ENCODE measurements at places on chromosomes 1 and 21.

- no peak for DNase-seq
Observed at GRCh38 chr1:205246351-205247119, 18.8 kb downstream of the TMCC2 start.

DNA sequence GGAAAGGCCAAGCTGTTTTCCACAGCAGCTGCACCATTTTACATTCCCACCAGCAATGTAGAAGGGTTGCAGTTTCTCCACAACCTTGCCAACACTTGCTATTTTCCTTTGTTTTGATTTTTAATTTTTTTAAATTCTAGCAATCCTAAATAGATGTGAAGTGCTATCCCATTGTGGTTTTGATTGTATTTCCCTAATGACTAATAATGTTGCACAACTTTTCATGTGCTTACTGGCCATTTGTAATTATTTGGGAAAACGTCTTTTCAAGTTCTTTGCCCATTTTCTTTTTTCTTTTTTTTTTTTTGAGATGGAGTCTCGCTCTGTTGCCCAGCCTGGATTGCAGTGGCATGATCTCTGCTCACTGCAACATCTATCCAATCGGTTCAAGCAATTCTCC lies 53.9 kb downstream of the VCAM1 start:
- no peak for DNase-seq

DNA sequence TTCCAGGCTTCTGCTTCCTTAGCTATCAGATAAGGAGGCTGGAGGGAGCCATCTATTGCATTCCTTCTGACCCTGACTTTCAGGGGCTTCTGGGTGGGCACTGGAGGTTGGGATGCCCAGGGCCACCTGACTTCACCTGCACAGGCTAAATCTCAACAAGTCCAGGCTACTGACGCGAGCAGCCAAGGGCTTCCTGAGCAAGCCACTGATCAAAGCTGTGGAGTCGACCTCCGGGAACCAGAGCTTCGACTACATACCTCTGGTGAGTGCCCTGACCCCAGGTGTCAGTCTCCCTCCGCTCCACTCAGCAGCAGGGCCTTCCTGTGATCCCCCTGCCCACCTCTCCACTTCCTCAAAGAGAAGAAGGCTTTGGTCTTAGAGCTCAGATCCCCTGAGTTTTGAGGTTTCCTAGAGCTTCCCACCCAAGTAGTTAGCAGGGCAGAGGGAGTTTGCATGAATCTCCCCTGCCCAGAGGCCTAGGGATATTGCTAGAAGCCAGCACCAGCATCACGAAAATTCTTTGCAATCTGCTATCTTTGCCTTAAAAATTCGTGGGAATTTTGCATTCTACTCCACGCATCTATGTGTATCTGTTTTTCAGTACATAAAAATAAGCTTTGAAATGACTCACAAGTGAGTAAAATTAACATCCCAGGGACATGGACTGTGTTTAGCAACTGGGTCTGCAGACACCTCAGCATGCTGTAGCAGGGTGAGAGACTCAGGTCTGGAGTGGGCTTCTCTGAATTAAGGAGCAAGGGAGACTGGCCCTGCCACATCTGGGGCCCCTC lies 61.4 kb downstream of the VWA5B1 start:
- no peak for DNase-seq

DNA sequence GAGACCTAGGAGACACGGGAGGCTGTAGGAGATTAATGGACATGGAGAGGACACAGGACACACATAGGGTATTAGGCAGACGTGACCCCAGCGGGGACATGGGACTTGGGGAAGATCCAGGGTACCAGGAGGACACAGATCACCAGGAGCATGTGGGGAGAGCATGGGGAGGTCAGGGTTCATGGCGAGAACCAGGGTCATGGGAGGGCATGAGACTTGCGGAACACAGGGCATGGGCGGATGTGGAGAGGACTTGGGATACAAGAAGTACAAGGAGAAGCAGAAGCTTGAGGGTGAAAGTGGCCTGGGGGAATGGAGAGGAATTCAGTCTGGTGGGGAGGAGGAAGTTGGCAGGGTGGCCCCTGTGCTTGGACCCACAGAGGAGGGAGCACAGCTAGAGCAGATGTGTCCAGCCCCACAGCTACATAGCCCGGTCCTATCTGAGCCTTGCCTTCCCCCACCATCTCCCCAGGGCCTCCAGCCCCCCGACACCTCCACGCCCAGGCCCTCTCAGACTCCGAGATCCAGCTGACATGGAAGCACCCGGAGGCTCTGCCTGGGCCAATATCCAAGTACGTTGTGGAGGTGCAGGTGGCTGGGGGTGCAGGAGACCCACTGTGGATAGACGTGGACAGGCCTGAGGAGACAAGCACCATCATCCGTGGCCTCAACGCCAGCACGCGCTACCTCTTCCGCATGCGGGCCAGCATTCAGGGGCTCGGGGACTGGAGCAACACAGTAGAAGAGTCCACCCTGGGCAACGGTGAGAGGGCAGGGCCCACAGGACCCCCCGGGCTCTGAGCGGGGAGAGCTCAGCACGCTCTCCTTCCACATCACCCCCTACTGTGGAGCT lies 12.1 kb downstream of the TIE1 start:
- no peak for DNase-seq

GRCh38 chr1:240790856-240791255 lies 178.9 kb upstream of the GREM2 start:
- DNase-seq = no peak

GRCh38 chr1:151616505-151616849 lies 4.6 kb downstream of the SNX27 start:
- DNase-seq = no peak

DNA sequence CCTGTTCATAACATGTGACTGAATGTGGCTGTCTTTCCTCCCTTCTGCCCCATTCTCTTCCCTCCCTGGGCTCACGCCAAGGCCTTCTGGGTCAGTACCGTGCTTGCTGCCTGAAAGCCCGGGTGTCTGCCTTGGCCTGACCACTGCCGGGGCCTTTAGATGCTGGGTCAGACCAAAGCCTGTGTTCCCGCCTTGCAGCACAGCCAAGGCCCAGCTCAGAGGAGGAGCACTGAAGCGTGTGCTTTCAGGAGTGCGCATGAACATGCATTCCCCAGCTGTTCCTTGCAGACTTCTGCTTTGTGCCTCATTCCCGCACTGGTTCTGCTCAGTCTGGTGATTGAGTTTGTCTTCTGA lies 27.0 kb upstream of the SARS1 start:
- no peak for DNase-seq

DNA sequence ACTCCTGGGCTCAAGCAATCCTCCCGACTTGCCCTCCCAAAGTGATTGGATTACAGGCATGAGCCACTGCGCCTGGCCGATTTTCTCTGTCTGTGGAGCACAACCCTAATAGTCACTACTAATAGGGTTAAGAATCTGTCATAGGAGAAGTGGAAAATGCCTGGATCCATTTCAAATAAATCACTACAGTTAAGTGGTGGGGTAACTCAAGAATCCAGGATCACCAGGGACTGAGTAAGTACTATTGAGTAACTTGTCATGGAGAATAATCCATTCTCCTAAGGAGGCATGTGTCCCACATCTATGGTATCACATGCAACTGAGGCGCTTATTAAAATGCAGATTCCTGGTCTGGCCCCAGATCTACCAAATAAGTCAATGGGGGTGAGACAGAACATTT lies 53.2 kb downstream of the OPTC start:
- DNase-seq = no peak

GRCh38 chr1:24089027-24089742 lies 22.8 kb downstream of the MYOM3 start:
- DNase-seq = no peak

- DNase-seq = no peak
Observed at GRCh38 chr1:178006043-178006442, 36.2 kb upstream of the SEC16B start.

DNA sequence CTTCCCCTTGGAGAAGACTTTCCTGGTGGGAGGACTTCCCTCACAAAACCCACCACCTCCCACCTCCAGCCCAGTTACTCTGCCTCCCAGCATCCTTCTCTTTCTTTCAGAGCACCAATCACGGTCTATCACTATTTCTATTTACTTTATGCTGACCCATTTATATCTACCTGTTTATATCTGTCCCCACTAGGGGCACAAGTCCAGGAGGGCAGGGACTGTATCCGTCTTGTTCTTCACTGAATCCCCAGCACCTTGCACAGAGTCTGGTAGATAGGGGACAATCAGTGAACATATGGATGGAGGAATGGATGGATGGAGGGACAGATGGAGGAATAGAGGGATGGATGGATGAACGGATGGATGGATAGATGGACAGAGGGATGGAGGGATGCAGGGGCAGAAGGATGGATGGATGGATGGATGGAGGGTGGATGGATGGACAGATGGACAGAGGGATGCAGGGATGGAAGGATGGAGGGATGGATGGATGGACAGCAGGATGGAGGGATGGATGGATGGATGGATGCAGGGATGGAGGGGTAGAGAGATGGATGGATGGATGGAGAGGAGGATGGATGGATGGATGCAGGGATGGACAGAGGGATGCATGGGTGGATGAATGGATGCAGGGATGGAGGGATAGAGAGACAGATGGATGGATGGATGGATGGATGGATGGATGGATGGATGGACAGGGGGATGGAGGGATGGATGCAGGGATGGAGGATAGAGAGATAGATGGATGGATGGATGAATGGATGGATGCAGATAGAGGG lies 5.5 kb downstream of the C1QB start:
- no peak for DNase-seq

DNA sequence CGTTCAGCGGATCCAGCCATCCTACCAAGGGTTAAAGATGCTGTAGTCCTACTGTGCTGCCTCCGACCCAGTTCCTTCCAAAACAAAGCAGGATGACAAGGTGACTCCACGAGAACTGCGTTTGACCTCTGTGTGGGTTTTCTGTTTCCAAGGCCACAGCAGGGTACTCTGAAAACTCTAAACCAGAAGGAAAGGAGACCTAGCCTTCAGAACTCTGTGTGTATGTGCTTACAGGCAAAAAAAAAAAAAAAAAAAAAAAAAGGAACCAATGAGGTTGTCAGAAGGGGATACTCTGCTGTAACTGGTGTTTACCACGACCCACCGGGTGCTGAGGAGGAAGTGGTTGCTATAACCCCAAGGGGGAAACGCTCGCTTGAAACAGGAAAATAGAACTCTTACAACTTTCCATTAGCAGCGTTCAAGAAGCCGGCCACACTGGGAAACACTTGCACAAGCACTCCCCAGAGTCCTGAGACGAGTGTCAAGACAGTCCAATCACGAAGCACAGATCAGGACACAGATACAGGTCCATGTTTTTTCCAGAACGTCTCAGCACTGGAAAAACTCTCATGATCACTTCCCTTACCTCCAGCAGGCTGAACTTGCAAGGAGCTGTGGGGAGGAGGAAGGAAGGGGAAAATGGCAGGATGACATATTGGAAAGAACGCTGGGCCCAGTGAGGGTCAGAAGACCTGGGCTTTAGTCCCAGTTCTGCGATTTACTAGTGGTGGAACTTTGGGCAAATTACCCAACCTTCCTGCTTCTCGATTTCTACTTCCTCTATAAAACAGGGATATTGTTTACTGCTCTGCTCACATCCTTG lies 64.0 kb downstream of the ITPKB start:
- no peak for DNase-seq

- DNase-seq = no peak
Observed at GRCh38 chr1:84719543-84720217, 29.4 kb upstream of the SSX2IP start.

GRCh38 chr1:118933051-118933781 lies 54.9 kb downstream of the TBX15 start:
- no peak for DNase-seq

- DNase-seq = no peak
Observed at GRCh38 chr1:13735168-13735930, 35.4 kb downstream of the PRDM2 start.

DNA sequence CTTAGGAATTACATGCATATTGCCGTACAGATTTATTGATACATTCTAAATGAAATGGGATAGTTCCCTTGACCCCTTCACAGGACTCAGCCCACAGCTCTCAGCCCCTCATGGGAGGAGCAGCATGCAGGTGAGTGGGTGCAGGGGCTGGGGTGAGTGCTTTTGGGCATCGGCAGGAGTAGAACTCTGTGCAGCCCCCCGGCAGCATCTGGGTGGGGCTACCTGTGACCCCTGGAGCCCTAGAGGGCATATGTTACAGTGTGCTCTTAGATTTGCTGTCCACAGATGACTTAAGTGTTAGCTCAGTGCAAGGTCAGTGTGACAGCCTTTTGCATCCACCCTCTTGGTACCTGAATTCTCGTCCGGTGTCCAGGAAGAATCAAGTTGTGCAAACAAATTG lies 120.3 kb downstream of the GALNT2 start:
- no peak for DNase-seq

DNA sequence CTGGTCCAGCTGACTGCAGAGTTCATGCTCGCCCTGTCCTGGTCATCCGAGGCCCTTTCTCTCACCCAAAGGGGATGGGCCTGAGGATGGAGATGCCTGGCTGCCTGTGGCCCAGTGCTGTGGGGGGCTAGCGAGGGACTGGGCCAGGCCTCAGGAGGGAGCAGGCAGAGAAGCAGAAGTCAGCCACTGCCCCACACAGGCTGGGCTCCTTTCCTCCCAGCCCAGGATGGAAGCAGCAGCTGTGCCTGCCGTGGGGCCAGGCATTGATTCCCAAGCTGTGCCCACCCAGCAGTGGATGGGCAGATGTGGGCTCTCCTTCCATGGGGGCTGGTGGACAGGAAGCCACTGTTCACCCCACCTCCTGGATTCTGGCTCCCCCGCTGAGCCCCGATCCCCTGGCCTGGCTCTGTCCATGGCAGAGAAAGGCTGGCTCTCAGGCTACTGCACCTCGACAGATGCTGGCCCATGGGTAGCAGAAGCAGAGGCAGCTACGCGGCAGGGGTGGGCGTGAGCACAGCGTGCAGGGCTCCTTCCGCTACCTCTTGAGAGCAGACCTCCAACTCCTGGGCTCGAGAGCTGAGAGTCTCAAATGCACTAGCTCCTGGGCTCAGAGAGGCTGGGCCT lies 24.6 kb downstream of the RUNX3 start:
- DNase-seq = no peak

Measured in NCI-H1105 treated with DMSO at 0.1 percent for 48 hours (cell line).